GOT3 (cell line): ENCODE measurements at places on chromosomes 2 and 18.

DNA sequence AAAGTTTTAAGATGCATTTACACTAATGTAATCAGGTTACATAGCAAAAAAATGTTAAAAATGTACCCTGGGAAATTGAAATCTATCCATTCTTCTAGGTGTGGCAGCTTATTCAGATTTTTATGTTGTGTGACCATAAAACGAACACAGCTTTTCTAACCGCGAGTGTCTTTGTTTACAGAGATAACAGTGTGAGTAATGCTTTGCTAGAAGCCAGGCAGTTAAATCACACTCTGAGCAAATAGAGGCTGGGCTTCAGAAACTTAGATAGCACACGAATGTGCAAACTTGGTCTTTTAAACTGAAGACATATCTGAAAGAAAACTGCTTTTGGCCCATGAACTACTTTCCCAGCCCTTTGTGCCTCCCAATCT, 116.1 kb downstream of the SPTBN1 start:
- no peak for DNase-seq

GRCh38 chr18:77905449-77906055, 655.9 kb downstream of the GALR1 start:
- DNase-seq: no peak

GRCh38 chr2:31033032-31033431, 105.2 kb downstream of the GALNT14 start:
- no peak for DNase-seq

- DNase-seq: no peak
Observed at GRCh38 chr2:190583507-190584337, 49.2 kb upstream of the NEMP2 start.

DNA sequence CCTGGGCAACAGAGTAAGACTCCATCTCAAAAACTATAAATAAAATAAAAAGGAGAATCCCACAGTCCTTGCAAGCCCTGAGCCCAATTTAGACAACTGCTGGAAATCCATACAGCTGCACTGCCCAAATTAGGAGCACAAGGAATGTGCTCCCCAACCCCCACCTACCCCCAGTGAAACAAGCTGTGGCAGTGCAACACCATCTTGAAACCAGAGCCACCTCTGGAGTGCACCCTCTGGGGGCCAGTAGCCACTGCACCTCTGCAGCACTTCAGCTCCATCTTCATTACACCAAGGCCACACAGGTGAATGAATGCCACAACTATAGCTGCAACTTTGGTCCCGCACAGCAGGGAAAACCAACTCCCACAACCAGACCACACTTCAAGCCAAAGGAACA, 37.3 kb downstream of the USP34 start:
- no peak for DNase-seq

- no peak for DNase-seq
Observed at GRCh38 chr2:224532931-224533330, 52.2 kb downstream of the CUL3 start.

GRCh38 chr2:194346193-194346592, 1310.8 kb upstream of the SLC39A10 start:
- no peak for DNase-seq

DNA sequence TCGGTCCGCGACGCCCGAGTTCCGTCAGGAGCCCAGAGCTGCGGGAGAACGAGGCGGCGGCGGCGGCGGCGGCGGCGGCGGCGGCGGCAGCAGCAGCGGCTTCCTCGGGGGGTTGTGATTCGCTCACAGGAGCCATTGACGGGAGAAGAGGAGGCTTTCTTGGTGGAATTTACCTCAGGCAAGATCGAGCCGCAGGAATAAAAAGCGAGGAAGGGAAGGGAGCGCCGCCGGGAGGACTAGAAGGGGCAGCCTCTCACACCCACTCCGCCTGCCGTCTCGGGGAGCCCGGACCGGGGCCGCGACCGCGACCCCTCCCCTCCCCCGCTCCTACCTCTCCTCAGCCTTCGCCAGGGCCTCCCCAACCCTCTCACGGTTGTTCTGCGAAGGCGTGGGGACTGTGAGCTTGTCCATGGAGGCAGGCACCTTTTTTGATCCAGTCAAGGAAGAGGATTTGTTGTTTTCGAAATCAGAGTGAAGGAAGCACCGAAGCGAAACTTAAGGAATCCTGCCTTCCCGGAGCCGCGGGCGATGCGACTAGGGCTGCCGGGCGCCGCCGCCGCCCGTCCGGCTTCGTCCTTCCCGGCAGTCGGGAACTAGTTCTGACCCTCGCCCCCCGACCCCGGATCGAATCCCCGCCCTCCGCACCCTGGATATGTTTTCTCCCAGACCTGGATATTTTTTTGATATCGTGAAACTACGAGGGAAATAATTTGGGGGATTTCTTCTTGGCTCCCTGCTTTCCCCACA, 506 bp downstream of the BMPR2 start:
- DNase-seq: peak; percentile 43
